GM12878 (cell line): ENCODE measurements at places on chromosomes 2 and 18.

GRCh38 chr2:119673796-119674195, 5.2 kb upstream of the TMEM177 start:
- no peak for DNase-seq

GRCh38 chr18:59810735-59811520, 88.9 kb upstream of the PMAIP1 start:
- DNase-seq: no peak

DNA sequence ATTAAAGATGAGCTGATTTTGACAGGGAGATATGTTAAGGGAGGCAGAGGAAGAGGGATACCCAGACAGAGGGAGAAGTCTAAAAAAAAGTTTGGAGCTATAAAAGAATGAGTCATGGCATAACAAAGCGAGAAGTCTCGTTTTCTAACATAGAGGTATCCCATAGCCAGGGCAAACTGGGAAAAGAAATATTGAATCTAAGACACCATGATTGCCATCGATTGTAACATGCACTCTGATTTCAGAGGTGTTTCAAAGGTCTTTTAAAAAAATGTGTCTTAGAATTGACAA, 110.7 kb downstream of the MDH1 start:
- no peak for DNase-seq

DNA sequence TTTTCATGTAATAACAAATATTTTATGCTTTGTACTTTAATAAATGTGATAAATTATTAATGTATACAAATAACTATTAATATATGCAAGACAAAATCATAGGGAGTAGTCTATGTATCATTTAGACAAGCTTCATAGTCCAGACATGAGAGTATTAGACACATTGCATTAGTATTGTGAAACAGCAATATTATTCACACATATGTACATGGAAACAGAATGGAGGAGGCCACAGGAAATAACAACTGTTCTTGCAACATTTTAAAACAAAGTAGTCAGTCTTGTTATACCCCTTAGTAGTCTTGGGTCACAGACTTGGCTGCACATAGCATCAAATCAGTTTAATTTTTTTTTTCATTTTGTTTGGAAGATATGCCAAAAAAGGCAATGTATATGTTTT, 15.8 kb downstream of the DSC1 start:
- no peak for DNase-seq

- peak; percentile 82 for DNase-seq
Observed at GRCh38 chr18:77062518-77063003, 70.0 kb downstream of the MBP start.
